ENCODE measurements at places on chromosomes 2 and 18.

- no peak for DNase-seq
Measured at GRCh38 chr2:219736209-219736608, 108.8 kb downstream of the SLC4A3 start.

- no peak for DNase-seq
Measured at GRCh38 chr18:58337686-58338085, 291.2 kb downstream of the ALPK2 start.

- DNase-seq: no peak
Measured at GRCh38 chr2:177211576-177212105, 953 bp upstream of the HNRNPA3 start.

GRCh38 chr2:219542931-219543595 is 546 bp downstream of the CHPF start:
- DNase-seq: no peak

DNA sequence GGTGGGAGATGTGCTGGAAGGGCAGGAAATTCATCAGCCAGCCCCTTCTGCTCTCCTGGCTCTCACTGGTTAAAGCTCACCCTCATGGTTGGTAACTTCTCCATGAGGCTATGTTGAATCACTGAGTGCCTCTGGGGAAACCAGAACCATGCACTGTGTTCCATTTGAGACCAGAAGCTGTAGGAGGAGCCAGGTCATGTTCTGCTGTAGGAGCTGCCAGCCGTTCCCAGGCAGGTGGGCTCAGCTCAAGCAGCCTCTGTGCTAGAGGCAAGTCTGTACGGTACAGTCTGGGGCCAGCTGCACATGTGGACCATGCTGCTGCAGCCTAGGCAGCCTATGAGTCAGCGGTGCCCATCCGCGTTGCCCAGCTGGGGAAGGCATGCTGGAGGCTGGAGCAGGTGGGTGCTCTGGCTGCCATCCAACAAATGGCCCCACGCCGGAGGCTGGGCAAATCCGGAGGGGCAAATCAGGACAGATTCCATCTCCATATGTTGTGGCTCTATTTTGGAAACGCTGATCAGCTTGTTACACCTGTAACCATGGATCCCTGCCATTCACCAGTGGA is 22.0 kb upstream of the KCNF1 start:
- DNase-seq: no peak

DNA sequence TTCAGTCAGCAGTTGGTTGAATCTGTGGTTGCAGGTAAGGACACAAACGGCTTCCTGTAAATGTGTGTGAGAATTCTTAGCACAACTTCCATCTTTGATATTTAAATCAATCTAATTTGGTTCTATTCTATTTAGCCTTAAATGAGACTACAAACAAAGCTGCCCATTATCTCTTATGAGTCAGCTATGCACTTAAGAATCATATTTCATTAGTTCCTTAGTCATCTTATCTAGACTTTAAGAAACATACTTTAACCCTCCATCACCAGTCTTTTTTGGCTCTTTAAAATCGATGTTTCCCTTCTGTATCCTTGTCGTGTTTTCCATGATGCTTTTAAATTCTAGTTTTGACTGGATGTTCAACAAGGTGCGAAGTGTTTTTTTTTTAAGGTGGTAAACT is 114.4 kb upstream of the TMEM200C start:
- no peak for DNase-seq

DNA sequence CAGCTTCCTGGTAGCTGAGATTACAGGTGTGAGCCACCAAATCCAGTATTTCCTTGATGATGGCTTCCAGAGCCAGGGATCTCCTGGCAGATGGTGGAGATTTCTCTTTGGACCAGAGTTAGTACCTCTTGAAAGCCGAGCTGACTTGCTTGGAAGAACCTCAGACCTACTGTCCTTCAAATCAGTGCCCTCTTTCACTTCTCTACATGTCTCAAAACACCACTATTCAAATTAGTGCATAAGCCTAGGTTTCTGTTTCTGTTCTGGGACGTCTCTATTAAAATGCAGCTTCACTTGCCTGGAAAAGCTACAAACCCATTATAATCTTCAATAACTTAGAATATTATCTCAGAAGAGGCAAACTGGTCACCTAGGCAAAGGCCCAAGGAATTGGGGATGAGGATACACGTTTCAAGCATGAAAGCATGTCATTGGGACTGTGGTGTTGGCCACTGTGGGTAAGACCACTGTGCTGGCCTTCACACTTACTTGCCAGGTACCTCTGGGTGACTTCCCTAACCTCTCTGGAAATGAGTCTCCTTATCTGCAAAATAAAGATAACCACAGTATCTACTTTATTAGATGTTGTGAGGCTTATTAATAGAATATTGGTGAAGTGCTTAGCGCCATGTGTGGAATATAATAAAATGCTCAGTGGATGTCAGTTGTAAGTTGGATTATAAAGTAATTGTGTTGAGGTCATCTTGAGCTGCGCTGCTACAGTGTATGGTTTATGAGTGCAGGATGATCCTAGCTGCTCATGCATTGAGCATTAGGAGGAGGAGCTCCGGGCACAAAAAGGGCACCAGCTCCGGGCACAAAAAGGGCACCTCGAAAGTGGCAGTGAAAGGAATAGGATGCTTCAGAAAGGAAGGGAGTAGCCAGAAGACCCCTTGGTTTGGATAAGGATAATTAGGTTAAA is 84.5 kb downstream of the DOCK10 start:
- no peak for DNase-seq

DNA sequence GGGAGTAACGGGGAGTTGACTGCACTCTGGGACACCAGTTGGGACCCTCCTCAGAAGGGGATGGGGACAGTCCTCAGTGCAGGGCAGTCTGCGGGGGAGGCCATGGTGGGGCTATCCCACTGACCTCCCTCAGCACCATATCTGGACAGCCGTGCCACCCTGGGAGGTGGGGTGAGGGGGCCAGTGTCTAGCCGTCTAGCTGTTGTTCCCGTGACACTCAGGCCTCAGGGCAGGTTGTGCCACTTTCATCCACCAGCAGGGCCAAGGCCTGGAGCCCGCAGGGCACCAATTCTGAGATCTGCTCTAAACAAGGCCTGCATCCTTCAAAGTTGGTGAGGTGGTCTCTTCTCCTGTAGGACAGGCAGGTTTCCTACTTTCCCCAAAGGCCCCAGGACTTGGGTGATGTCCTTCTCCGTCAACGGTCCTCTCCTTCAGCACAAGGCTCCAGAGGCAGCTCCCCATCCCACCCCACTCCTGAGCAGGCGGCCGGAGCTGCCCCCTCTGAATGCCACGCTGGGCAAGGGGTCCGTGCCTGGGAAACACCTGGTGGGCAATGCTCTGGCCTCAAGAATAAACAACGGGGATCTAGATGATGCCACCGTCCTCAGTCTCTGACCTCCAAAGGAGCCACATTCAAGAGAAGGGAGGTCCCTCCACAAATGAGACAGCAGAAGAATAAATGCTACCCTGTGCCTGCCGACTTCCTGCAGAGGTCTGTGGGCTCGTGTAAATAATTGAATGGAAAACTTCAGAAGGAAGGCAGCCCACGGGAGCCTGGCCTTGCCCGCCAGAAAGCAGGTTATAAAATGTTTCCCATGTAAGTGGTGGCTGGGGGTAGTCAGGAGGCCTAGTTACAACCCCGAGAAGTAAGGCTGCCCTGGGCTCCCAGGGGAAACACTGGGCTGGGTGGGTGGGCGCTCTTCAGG is 42.8 kb upstream of the PTMA start:
- DNase-seq: no peak

DNA sequence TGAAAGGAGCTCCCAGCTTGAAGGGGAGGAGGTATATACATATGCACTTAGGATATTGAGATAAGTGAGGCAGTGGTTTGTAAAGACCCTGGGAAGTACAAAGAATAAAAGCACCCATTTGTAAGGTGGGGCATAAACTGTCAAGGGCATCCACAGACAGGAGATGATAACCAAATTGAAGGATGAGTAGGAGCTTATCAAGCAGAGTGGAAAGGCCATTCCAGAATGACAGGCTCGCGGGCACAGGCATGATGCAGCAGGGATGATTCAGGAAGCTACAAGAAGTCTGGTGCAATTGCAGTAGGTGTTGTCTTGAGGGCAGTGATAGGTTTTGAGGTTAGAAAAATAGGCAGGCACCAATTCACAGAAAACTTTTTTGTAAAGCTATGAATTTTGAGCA is 504.8 kb downstream of the PIK3C3 start:
- DNase-seq: no peak

DNA sequence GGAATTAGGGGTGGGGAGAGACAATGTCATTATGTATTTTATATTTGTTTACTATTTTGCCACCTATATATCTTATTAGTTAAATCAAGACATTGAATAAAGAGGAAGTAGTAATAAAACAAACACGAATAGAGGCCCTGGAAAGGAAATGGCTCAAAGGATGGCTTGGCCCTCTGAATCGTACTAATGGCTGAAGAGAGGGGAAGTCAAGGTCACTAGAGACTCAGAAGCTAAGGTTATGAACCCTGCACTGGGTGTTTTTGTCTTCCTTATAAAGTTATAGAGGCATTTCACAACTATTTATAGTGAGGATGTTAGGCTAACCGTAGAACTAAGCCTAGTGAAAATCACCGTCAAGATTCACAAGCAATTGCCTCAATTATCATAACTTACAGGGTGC is 685.9 kb downstream of the ARHGAP15 start:
- DNase-seq: no peak

DNA sequence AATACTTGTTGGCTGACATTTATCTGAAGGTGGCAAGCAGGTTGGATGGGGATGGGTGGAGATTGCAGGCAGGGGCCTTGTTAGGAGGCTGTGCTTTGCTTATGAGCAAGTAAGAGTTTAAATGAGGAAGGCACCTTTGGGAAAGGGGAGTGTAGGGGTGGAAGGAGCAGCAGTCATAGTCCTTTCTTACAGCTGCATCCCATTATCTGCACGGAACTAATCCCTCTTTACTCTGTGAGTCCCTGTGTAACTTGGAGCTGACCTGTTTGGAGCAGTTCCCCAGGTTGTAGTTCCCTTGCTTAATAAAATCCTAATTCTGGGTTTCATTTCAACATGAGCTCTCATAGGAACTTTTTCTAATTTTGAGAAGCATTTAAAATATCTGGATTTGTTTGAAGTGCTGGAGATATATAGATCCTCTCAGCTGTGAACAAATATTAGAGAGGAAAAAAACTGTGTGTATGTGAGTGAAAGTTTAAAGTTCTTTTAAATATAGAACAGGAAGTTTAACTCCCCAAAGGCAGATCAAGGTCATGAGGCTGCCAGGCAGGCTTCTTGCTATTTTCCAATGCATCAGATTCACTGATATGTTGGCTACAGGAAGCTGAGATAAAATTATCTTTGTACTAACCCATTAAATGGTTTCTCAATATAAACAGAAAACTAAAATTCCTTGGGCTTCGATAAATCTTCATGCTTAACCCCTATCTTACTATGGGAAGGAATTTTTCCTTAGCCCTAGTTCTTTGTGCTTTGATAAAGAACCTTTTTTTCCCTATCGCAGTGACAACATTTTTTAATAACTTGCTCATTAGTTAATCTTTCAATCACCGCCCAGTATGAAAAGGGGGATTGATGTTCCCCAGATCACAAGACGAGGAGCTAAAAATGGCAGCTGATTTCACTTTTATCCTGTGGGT is 104.6 kb upstream of the EML6 start:
- DNase-seq: no peak

GRCh38 chr2:240949791-240950705 is 43.9 kb downstream of the CROCC2 start:
- DNase-seq: no peak

DNA sequence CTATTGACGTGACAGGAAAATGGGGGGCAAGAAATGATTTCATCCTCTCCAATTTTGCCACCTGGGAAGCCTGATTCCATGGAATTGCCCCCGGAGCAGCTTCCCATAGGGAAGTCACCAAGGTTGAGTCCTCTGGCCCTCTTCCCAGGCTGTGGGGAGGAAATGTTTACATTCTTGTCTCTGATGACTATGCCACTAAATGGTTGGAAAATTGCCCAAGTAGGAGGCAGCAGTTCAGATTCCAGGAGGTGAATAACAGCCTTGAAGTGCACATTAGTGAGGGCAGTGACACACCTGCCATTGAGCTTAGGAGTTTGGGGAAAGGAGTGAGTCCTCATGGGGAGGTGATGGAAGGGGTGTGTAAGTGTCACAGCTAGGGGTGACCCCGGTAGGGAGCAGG is 449.2 kb upstream of the DCC start:
- DNase-seq: no peak

GRCh38 chr2:154700136-154700535 is 1.6 kb downstream of the KCNJ3 start:
- DNase-seq: no peak

- no peak for DNase-seq
Measured at GRCh38 chr2:134792186-134792585, 46.2 kb upstream of the ACMSD start.

DNA sequence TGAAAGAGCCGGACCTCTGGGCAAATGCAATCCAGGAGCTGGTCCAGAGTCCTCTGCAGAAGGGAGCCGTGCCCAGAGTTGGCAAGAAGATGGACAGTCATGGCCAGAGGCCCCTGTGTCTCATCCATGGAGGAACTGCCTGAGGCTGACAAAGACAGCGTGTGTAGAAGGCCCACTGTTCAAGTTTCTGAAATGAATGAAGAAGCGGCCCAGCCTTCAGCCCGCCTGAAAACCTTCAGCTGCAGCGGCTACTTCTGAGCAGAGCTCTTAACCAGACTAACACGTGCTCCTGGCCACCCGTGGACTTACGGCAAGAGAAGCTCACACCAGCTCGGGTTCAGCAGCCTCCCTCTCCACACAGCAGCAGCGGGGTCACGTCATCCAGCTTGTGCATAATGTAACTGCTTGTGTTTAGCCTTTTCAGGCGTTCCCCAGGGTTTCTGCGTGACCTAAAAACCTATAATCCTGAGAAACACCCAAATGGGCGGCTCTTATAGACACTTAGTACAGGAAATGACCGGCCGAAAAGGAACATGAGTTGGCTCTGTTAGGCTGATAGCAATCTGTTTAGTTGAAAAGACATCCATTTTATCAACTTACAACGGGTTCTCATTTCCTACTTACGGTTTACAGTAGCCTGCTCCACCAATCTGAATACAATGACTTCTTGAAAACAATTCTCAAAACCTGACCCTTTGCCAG is at the start of gene FAM124B:
Gene FAM124B (minus strand): TSS at position 467 of the 702 bp plus-strand sequence. CDS start 339 bp downstream, at position 128.
- DNase-seq: no peak

DNA sequence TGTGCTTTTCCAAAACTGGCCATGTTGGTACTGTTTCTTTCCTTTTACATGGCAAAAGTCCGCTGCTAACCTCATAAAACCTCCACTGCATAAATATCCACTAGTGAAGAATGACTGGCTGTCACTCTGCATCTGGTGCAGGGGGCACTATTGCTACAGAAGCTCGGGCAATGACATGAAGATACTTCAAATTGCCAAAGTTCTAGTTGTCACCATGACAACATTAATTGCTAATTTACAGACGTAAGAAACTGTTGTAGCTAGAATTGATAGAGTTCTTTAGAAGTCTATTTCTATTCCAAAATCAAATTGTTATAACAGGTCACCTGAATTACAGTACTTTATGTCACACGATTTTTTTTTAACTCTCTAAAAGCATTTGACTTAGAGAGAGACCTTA is 845 bp downstream of the CFAP210 start:
- no peak for DNase-seq

DNA sequence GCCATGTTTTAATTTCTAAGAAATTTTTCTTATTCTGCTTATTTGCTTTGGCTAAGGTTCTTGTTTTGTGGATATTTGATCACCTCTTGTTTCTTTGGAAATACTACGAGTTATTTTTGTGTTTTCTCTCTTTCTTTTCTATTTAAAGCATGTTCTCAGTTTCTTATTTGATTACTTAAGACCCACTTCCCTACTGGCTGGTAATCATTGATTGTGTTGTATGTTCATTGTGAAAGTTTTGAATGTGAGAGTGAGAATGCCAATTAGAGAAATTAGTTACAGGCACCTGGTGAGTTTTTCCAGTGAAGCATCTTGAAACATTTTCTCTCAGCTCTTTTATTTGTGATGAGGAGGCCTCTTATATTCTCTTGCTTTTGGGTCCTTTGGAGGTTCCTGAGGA is 226.7 kb upstream of the MC4R start:
- DNase-seq: peak; percentile 8

Data from GM18507 (cell line).